Trophoblast cell (in vitro differentiated cells and primary cell): ENCODE measurements at places on chromosomes 12 and 14.

DNA sequence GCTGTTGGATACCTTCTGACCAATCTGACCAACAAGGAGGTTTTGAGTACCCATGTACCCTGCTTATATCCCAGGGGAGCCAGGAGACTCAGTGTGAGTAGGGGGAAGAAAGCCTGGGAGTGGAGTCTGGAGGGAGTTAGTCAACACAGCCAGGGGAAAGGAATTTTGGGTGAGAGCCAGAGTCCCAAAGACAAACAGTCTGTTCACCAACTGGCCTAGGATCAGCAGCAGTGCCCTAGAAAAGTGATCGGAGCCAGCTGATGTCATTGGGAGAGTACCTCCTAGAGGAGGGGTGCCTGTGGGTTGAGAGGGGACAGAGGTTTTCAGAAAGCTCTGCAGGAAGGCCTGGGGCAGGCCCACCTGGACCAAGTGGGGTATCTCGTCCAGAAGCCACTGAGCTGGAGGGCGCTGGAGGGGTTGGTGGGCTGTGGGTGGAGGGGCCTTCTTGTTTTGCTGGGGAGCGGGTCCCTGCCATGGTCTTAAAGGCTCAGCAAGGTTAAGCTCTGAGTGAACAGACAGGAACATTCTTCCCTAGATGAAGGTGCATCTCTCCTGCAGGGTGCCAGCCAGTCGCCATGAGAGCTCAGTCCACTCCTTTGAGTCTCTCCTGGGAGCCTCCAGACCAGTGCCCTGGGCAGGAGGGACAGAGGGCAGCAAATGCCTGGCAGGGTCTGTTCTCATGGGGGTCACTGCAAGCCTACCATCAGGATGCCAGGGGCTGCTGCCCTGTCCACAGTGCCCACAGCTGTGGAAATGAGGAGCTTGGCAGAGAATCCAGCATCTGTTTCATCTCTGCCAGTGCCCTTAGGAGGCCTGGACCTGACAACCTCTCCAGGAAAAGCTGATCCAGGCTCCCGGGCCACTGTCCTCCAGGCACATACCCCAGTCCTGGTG, 63.6 kb downstream of the CHGA start:
- H3K4me1 ChIP-seq: peaks cover 2% of the 10 kb centered on the region
- DNase-seq: no peak
- no peak overlapping the region for H3K4me3 ChIP-seq
- H3K27ac ChIP-seq: no peak overlapping the region
- H3K36me3 ChIP-seq: no peaks in the 10 kb centered on the region
- no peaks in the 10 kb centered on the region for H3K27me3 ChIP-seq

DNA sequence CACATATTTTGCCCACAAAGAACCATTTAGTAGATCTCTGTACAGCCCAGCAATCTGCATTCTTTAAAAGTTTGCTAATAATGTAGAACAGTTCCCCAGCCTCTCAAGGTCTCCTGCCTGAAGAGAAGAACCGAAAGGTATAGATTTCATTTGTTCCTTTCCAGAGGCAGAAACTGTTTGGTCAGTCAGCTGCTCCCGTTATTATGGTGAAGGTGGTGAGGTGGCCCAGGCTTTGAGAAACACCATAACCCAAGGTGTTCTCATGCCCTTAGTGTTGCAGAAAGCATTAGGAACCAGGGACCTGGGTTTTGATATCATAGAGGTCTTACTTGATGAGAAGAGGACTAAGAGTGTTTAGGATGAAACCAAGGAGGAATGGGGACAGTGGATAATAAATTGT, 65.3 kb downstream of the SUSD6 start:
- H3K4me1 ChIP-seq: no peaks in the 10 kb centered on the region
- no peaks in the 10 kb centered on the region for H3K27me3 ChIP-seq
- DNase-seq: no peak
- H3K27ac ChIP-seq: no peak overlapping the region

DNA sequence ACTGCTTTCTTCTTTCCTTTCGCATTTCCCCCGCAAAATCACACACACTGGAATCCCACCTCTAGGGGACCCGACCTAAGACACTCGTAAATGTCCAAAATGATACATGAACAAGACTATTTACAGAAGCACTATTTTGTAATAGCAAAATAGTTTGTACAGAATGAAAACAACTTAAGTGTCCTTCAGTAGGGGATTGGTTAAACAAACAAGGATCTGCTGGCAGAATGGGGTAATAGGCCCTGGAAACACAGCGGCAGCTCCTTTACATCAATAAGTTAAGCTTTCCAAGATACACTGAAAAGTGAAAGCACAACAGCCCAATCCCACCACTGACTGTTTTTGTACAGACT, 48.8 kb downstream of the LTBP2 start:
- no peak overlapping the region for H3K27ac ChIP-seq
- H3K36me3 ChIP-seq: no peaks in the 10 kb centered on the region
- H3K4me1 ChIP-seq: peaks cover 20% of the 10 kb centered on the region
- H3K4me3 ChIP-seq: no peak overlapping the region
- DNase-seq: no peak

DNA sequence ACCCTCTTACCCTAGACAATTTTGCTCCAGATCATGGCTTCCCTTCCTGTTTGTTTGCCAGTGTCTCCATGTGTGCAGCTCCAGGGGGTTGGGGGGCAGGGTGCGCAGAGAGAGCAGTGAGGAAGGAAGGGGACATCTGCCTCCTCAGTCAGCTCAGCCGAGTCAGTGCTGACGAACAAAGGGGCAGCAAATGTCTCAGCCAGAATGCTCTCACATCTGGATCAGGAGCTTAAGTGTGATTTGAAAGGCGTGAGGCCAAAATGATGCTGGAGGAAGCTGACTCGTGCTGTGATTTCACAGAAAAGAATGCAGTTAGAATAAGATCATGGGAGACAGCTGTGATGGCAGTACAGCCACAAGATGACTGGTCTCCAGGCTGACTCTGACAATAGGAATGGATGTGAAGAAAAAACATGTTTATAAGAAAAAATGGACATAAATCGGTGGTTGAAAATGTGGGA, 27.1 kb upstream of the CDK17 start:
- H3K27ac ChIP-seq: peak overlapping the region; percentile 31
- H3K4me3 ChIP-seq: no peak overlapping the region
- DNase-seq: peak; percentile 90

DNA sequence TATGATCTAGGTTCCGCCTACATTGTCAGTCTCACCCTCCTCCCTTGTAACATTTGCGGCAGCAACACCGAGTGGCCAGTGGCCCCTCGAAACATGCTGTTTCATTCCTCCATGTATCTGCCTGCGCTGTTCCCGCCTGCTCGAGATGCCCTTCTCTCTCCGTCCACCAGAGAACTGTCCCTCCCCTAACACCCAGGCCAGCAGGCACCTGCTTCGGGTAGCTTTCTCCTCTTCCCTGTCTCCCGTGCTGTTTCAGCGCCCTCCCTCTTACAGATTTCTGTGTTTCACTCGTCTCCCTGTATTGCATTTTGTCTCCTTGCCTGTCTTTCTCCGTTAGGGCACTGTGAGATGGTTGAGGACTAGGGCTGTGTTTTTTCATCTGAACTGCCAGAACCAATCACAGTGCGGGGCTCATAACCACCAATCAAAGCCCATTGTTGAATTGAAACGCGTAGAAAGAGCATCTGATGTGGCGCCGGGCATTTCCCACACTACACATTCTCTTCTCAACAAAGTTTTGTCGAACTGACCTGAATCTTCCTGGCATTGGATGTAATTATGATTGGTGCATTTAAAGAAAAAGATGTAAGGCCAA, 40.9 kb upstream of the ELK3 start:
- no peaks in the 10 kb centered on the region for H3K4me1 ChIP-seq
- H3K4me3 ChIP-seq: no peak overlapping the region
- no peaks in the 10 kb centered on the region for H3K36me3 ChIP-seq
- DNase-seq: peak; percentile 15
- no peak overlapping the region for H3K27ac ChIP-seq

GRCh38 chr12:40281791-40282364, 57.1 kb downstream of the LRRK2 start:
- no peaks in the 10 kb centered on the region for H3K27me3 ChIP-seq
- no peak overlapping the region for H3K27ac ChIP-seq
- no peaks in the 10 kb centered on the region for H3K36me3 ChIP-seq
- no peak overlapping the region for H3K4me3 ChIP-seq
- DNase-seq: no peak

DNA sequence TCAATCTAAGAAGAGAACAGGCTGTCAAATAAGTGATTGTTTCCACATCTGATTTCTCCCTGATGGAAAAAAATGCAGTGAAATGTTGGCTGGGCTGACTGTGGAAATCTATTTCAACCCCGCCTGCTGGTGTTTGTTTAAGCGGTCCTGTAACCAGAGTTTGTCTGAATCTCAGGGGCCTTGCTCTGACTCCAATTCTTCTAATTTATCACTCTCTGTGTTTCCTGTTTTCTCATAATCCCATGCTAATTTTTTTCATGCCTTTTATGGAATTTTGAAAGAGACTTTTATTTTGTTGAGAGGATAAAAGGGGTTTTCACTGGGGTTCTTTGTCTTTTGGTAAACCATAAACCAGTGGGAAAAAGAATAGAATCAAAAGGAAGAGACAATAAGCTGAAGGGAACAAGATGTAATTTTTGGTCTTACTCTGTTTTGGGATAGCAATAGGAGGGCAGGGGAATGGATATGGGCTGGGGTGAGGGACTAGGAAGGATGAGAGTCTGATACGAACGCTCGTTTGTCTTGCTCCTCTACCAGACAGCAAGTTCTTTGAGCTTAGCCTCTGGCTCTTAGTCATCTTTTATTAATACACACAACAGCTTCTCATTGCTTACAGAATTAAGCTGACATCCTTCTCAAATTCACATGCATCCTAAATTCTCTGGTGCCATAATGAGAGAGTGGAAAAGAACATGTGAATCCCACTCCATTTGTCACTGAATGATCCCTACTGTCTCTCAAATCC, 8.0 kb upstream of the MGP start:
- H3K4me3 ChIP-seq: no peak overlapping the region
- DNase-seq: no peak
- no peaks in the 10 kb centered on the region for H3K36me3 ChIP-seq
- no peaks in the 10 kb centered on the region for H3K27me3 ChIP-seq
- H3K4me1 ChIP-seq: no peaks in the 10 kb centered on the region
- H3K27ac ChIP-seq: no peak overlapping the region

DNA sequence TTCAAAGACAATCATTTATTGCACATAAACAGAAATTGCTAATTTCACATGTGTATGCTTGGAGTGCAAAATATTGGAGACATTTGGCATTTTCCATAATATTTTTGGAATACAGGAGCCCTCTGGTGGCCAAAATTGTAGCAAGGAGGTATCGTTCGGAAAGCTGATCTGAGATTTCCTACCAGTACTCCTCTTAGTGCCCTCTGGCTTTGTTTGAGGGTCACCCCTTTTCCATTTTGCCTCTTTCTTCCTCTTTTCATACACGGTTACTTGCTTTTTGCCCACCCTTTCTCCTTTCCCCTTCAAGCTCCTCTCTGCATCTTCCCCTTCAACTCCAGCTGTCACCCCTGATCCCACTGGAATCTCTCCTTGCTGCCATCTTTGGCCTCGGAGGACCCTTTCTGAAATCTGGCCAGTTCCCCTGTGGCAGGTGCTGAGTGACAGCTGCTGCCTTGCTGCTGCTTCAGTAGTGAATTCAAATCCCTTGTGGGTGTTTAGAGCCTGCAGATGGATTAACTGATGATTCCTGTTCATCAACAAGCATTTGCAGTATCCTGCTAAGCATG, 164.6 kb upstream of the PARP11 start:
- H3K4me3 ChIP-seq: no peak overlapping the region
- DNase-seq: peak; percentile 63
- no peaks in the 10 kb centered on the region for H3K36me3 ChIP-seq
- no peak overlapping the region for H3K27ac ChIP-seq
- peaks cover 2% of the 10 kb centered on the region for H3K4me1 ChIP-seq

GRCh38 chr14:22554498-22555383, 34.3 kb downstream of the DAD1 start:
- peaks cover 8% of the 10 kb centered on the region for H3K4me1 ChIP-seq
- no peaks in the 10 kb centered on the region for H3K27me3 ChIP-seq
- H3K27ac ChIP-seq: no peak overlapping the region
- no peaks in the 10 kb centered on the region for H3K36me3 ChIP-seq

DNA sequence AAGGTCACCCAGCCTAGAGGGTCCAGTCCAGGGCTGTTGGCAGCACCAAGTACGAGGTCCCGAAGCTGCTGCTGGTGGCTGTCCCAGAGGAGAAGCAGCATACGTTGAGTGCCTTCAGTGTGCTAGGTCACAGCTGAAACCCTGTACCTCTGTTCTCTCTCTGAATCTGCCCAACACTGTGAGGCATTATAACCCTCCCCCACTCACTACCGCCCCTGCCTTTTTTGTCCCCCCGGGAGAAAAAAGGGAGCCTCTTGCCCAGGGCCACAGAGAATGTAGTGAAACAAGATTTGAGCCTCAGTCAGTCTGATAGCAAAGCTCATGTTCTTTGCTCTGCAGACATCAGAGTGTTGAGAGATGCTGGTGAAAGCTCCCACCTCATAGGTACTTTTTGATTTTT, 53.4 kb downstream of the PPP2R5C start:
- no peak overlapping the region for H3K27ac ChIP-seq
- DNase-seq: no peak
- H3K4me3 ChIP-seq: no peak overlapping the region
- no peaks in the 10 kb centered on the region for H3K27me3 ChIP-seq
- H3K36me3 ChIP-seq: no peaks in the 10 kb centered on the region

DNA sequence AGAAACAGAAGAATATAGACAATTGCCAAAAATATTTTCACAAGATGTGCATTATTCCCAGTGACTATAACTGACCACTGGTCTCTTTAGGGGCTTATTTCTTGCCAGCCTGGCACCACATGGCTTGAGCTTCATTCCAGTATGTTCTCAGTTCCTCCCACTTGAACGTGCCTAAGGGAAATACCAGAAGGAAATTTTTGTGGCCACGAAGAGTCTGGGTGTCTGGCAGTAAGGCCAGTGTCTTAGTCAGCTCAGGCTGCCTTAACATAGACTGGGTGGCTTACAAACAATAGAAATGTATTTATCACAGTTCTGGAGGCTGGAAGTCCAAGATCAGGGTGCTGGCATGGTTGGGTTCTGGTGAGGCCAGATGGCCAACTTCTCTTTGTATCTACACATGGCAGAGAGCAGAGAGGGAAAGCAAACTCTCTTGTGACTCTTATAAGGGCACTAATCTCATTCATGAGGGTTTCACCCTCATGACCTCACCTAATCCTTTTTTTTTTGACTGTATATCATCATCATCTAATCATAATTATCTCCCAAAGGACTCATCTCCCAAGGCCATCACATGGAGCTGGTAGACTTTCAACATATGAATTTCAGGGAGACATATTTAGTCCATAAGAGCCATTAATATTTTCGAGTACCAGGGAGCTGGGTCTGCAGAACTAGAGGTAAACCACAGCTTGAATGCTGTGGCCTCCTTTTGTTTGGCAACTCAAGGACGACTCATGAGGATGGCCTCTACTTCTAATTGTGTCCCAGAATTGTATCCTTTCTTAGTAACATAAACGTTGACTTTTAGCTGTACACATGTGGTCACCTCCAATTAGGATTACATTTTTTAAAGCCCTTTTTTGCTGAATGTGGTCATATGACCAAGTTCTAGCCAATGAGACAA, 5.1 kb upstream of the SMOC1 start:
- H3K4me3 ChIP-seq: no peak overlapping the region
- H3K27ac ChIP-seq: no peak overlapping the region

GRCh38 chr12:132278401-132279183, 50.8 kb downstream of the GALNT9 start:
- no peak overlapping the region for H3K4me3 ChIP-seq
- peaks cover 2% of the 10 kb centered on the region for H3K27me3 ChIP-seq
- no peak for DNase-seq
- H3K36me3 ChIP-seq: no peaks in the 10 kb centered on the region
- H3K27ac ChIP-seq: no peak overlapping the region
- no peaks in the 10 kb centered on the region for H3K4me1 ChIP-seq

GRCh38 chr14:94974422-94974821, 182.9 kb downstream of the DICER1 start:
- no peaks in the 10 kb centered on the region for H3K36me3 ChIP-seq
- no peak overlapping the region for H3K4me3 ChIP-seq
- no peak for DNase-seq
- H3K27me3 ChIP-seq: no peaks in the 10 kb centered on the region
- H3K27ac ChIP-seq: no peak overlapping the region
- H3K4me1 ChIP-seq: no peaks in the 10 kb centered on the region
